ENCODE measurements at places on chromosomes 11 and 22.

DNA sequence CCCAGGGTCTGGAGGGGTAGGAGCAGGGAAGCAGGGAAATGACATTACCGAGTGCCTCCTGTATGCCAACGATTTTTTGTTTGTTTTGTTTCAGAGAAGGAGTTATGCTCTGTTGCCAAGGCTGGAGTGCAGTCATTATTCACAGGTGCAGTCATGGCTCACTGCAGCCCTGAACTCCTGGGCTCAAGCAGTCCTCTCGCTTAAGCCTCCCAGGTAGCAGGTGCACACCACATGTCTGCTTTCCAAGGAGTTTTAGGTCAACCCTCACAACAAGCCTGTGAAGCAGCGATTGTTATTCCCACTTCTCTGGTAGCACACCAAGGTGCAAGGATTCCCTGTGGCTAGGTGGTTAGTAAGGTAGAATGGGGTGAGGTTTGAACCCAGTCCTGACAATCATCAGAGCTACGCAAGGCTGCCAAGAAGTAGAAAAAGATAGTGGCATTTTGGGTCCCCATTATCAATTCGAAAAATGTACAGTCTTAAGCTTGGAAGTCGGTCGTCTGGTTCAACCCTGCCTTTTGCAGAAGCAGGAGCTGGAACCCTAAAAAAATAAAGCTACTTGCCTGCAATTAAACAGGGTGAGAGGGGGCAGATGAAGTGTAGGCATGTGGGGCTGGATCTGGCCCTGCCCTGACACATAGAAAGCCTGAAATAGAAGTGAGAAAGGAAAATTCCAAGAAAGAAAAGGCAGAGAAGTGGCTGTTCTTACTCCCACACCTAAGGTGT is 9.1 kb downstream of the UCP3 start:
- DNase-seq: no peak

GRCh38 chr11:25183411-25183810 is 686.6 kb downstream of the LUZP2 start:
- DNase-seq: no peak

GRCh38 chr11:24131698-24132097 is 365.2 kb upstream of the LUZP2 start:
- DNase-seq: no peak

DNA sequence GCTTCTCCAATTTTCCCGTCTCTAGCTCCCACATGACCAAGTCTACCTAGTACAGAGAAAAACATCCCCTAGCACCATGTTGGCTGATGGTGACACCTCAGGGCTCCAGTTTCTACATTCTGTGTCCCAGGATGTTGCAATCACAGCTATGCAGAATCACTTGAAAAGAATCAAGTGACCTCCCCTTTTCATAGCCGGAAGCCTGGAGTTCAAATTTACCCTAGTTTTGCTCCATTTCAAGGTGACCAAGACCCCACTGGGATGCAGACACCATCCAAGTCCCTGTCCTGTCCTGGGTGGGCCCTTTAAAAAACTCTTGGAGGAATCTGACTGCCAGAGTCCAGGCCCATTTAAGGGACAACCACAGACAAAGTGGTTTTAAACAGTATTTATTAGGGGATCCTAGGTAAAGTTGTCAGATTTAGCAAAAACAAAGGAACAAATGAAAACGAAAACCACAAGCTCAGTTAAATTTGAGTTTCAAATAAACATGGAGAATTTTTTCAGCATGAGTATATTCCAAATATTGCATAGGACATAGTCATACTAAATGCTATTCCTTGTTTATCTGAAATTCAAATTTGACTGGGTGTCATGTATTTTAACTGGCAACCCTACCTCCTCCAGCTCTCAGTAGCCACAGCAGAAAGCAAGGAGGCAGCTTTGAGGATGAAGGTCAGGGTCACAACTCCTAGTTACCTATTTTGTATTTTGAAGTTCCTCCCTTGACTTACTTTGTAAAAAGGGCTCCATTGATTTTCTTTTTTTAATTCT is 52.4 kb downstream of the MIAT start:
- DNase-seq: no peak

- no peak for DNase-seq
Observed at GRCh38 chr11:32034680-32035079, 56.2 kb upstream of the RCN1 start.

GRCh38 chr22:31439808-31440207 is 40.4 kb downstream of the DRG1 start:
- no peak for DNase-seq

GRCh38 chr22:43992331-43992821 is 31.7 kb upstream of the PARVB start:
- no peak for DNase-seq

- DNase-seq: no peak
Observed at GRCh38 chr22:32801537-32802236, at the start of gene TIMP3. Gene TIMP3, plus strand, starts transcription at chr22:32801705. Its CDS starts 297 bp downstream, at chr22:32802002.

DNA sequence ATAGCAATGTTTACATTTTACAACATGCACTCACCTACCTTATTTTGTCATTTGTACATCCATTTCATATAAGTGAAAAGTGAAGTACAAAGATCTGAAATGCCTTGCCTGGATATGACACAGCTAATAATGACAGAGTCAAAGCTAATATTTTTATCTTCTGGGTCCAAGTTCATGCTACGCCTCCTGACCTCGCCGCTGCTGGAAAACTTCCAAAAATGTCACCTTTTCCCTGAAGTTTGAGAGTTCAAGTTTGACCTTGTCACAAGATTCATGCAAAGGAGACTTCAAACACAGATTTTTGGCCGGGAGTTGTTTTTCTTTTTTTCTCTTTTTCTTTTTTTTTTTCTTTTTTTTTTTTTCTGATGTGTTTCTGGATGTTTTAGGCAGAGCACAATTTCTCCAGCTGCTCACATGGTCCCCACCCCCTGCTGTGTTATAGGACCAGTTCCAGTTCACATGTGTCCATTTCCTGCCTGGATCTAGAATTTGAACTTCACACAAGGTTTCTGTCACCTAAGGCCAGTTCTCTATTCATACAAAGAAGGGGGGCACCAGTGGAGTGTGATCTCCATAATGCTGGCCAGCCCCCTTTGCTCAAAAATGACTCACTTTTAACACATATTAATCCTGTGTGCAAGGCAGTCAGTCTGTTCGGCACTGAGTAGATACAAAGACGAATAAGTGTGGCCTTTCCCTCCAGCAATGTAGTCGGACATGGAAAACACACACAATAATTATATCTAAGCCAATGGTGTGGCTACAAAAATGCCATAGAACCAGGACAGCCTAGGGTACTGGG is 546.8 kb downstream of the BUD13 start:
- no peak for DNase-seq

GRCh38 chr11:18540207-18541009 is 13.7 kb upstream of the TSG101 start:
- DNase-seq: peak; percentile 60

DNA sequence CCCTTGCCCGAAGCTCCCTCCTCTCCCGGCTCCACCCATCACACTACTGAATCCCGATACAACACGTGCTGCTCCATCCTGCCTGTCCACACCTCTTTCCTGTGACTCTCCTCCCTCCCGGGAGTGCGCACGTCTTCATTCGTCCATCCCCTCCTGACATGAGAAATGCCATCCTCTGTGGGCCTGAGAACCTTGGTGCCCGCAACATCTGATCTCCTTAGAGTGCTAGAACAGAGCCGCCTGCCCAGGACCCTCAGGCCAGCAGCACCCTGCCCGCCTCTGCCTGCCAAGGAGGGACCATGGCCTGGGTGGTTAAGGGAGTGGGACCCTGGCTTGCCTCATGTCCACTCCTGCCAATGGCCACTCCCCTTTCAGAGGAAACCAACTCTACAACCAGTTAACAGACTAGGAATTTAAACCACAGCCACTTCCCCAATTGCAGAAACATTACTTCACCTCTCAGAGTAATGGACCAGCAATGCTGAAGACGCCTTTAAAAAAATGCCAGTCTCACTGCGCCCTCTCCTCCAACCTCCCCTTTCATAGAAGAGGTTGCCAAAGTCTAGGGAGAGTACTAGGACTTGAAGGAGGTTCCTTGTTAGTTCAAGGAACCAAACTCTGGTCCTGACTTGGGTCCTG is 466.3 kb downstream of the OPCML start:
- DNase-seq: no peak

DNA sequence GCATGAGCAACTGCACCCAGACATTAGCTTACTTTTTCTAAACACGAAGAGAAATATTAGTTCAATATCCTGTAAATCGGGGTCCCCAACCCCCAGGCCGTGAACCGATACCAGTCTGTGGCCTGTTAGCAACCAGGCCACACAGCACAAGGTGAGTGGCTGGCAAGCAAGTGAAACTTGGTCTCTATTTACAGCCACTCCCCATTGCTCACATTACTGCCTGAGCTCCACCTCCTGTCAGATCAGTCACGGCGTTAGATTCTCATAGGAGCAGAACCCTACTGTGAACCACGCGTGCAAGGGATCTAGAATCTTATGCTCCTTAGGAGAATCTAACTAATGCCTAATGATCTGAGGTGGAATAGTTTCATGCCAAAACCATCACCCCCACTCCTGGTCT is 27.8 kb upstream of the DEPDC7 start:
- DNase-seq: no peak

- no peak for DNase-seq
Observed at GRCh38 chr11:59756845-59757244, 1.7 kb downstream of the STX3 start.

DNA sequence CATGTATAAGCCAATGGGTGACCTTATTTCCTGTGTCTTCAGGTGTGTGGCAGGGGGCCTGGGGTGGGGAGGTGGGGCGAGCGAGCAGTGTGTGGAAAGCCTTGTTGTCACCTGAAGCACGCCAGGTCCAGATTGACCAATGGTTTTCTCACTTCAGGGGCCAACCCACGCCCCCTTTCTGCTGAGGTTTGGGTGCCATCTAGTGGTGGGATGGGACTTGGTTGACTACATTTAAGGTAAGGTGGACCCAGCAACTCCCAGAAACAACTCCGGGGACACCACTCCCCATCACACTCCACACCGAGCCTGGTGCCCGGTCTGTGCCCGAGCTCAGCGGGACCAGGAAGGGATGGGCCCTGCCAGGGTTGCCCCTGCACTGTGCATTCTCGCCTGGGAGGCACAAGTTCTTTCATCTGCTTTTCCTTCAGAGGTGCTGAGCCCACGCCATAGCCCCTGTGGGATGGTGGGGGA is 40.0 kb downstream of the TPCN2 start:
- DNase-seq: peak; percentile 67

DNA sequence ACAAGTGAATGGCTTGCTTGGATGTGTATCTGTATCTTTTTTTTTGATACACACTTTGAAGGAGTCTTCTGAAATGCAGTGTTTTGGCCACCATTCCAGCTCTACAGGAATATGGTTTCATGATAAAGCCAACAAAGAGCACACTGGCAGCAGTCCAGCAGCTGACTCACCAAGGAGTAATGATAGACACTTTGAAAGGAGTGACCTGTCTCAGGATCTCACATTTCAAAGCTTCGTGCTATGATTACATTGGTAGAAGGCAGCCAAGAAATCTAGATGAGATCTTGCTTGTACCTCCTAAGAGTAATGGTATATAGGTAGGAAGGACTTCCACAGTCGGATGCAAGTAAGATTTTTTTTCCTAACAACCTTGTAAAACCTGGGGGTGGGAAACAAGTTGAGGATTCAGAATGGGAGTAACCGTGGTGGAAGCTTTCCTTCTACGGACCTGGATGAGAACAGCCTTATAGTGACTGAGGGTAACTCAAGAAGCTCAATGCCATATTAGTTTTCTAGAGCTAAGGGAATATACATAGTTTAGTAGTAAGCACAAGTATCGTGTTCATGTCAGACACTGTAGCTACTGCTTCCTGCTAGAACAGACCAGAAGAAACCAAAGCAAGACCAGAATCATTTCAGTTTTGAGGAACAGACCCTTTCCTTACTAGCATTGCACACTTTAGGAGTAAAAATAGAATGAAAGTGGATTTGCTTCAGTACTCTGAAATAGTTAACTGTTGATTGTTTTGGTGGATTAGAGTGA is 25.0 kb downstream of the MTMR3 start:
- DNase-seq: no peak

- no peak for DNase-seq
Observed at GRCh38 chr11:60944490-60945294, 7.3 kb downstream of the SLC15A3 start.

DNA sequence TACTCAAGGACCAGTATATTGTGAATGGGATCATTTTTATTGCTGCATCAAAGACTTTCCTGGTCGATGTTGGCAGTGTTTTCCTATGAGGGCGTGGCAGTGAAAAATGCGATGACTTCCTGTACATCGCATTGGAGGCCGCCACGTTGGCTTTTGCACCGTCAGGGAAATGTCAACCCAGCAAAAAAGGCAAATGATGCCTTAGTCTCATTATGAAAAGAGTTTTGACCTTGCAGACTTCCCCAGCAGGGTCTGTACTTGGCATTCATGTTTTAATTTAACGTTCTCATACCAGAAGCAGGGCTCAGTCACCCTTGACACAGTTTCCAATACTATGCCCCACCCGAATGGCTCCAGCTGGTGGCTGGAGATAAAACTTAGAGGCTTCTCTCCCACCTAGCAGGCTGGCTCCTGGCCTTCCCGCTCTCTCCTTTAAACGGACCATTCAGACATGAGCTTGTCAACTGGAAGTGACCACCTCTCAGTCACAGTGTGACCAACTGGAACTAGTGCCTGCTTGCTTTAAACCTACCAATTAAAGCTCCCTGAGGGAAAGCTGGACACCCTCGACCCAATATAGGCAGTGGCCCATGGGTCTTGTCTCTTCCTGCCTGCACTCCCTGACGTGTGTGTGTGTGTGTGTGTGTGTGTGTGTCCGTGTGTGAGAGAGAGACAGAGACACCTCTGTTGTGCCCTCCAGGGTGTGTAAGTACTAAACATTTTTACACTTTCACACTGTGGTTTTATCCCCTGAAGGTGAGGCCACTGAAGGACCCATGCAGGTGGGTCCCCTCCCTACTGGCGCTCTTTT is 8.7 kb upstream of the GDPD5 start:
- no peak for DNase-seq

GRCh38 chr11:1453611-1454034 is 33.0 kb downstream of the MOB2 start:
- DNase-seq: peak; percentile 53

- no peak for DNase-seq
Observed at GRCh38 chr11:84882056-84882455, 745.1 kb downstream of the DLG2 start.

DNA sequence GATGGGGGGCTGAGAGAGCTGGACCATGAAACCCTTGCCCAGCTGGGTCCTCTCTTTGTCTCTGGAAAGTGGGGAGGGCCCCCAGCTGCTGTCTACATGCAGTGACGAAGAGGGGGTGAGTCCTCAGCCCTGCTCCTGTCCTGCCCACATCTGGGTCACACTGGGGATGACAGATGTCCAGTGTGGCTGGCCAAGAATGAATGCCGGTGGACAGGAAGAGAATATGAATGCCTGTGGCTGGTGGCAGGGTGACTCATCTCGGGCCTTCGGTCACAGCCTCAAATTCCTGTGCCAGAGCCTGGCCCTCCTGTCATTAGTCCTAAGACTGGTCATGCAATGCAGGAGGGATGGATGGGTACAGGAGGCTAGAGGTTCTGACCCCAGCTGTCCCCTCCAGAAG is 2.2 kb upstream of the PNPLA3 start:
- no peak for DNase-seq

- no peak for DNase-seq
Observed at GRCh38 chr11:19872512-19873145, 160.0 kb downstream of the NAV2 start.

DNA sequence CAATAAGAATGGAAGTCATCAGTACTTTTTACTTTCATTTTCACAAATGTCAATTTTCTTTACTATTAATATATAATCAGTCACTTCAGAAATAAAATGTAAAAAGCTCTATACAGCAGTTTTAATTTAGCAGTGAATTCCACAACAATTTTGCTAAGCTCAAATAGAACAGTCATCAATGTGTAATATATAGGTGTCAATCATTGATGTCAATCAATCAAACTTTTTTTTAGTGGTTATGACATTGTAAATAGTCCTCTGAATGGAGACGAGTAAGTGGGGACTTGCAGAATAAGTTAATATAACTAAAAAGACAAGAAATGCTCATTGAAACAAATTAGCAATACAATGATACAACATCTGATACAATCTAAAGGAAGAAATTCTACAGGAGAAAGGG is 327.4 kb downstream of the GUCY1A2 start:
- DNase-seq: no peak

All from CD4-positive, alpha-beta T cell treated with Interleukin-12 subunit alpha and Interleukin-12 subunit beta, for 1 hour (primary cell).